ENCODE measurements at places on chromosomes 11 and 22. TPM values are rescaled to one million over a fixed set of nuclear protein-coding genes. Genes with fewer than 3 reads are reported as not detected.

Gene MMP11
- 2.0 TPM for total RNA-seq

Gene GDPD4
- total RNA-seq, result not detected

Gene RGL4
- not detected for total RNA-seq

Gene MUC15
- total RNA-seq, result not detected

Gene ART1
- total RNA-seq, result not detected

GRCh38 chr11:70668204-70669202 lies 270.2 kb downstream of the CTTN start:
- DNase-seq, result peak; percentile 57

- no peak for DNase-seq
These were observed 10.9 kb downstream of the RELA start for GRCh38 chr11:65651589-65652510.

DNA sequence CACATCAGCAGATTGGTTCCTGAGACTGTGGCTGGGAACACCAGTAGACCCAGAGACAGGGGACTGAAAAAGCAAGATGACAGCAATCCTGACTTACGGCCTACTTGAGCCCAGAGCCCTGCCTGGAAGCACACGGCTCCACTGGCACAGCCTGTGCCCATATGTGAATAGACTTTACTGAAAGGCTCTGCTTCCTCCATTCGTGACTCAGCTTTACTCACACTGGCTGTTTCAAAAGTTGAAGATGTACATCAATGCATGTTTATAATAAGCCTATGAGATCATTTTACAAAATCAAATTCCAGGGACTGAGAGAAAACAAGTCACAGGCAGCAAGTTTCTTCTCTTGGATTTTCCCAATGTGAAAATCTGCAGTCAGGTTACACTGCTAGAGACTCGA lies 134.6 kb upstream of the TEAD1 start:
- peak; percentile 85 for DNase-seq

DNA sequence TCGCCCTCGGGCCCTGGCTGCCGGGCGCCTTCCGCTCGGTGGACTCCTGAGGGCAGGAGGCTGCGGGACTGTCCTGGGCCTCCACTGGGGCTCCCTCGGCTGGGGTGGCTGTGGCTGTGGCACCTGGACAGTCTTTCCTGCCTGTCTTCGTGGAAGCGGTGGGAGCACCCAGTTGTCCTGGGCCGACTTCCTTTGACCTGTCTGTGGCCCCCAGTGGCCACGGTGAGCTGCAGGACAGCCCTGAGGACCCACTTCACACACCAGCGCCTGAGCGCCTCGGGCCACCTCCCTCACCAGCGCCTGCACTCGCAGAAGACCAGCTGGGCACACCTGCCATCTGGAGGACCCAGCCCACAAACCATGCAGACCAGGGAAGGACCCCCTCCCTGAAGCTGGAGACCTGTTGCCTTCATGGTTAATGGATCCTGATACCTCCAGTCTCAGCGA lies 1.8 kb upstream of the EPS8L2 start:
- DNase-seq, result no peak

DNA sequence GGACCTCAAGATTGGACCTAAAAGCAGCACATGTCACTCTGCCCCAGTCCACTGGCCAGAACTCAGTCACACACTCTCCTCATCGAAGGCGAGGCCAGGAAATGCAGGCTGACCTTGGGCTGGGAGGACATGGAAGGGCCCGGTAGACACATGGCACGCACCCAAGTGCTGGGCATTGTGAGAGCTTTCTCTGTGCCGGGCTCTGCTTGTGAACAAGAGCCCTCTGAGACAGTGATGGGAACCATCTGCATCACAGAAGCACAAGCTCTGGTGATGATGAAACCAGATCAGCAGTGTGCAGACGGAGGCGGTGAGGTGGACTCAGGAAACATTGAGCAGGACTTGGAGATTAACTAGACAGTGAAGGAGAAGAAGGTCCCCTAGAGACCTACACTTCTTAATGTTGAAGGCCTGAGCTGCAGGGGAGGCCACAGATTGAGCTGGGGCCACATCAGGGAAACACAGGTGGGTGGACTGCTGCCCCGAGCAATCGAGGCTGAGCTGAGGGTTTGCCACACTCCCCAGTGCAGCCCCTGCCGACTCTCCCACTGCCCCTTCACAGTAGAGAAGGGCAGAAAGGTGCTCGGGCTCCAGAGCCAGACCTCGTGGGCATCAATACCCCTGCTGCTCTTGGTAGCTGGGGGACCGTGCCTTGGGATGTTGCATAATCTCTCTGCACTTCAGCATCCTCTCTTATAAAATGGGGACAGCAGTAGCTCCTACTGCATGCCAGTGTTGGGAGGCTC lies 1460.5 kb downstream of the TBC1D22A start:
- no peak for DNase-seq

- no peak for DNase-seq
These were observed 6.2 kb downstream of the KCNC1 start for GRCh38 chr11:17740649-17741235.

GRCh38 chr11:101448881-101449442 lies 134.8 kb downstream of the TRPC6 start:
- no peak for DNase-seq

All from MG63 (cell line).